ENCODE measurements at places on chromosomes 2 and 18.

DNA sequence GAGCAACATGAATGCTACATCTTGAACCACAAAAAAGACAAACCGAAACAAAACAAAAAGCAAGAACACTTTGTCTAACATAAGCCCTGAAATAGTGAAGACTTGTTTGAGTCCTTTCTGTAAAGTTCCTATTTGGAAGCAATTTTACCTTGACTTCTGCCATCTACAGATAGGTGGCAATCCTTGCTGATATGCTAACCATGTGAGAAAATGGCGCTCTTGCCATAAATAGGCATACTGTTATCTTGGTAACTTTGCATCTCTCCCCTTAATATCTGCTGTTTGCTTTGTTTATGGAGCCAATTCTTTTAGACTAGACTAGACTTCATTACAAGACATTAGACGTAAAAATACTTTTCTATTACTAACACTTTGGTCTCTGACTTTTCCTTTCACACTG is 49.4 kb upstream of the PNPT1 start:
- no peak for DNase-seq

DNA sequence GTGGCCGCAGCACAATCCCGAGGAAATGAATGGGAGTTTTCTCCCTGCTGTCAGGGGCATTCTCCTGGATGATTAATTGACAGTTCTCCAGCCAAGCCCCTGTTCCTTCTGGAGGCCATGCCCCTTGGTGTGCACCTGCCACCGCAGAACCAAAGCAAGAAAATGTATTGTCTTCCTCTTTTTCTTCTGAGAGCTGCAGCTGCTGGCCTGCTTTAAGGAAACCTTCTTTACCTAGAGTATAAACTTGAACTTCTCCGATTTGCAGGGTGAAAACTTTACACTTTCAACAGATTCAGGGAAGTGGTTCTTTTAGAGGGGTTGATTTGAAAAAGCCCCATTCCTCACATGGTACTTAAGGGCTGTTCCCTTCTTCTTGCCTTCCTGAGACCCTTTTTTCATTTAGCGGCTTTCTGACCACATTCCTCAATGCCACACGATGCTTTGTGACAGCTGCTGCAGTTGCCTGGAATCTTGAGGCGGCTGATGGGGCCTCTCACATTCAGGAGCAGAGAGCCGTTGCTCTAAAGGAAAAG is 402.8 kb downstream of the TXNL1 start:
- no peak for DNase-seq

DNA sequence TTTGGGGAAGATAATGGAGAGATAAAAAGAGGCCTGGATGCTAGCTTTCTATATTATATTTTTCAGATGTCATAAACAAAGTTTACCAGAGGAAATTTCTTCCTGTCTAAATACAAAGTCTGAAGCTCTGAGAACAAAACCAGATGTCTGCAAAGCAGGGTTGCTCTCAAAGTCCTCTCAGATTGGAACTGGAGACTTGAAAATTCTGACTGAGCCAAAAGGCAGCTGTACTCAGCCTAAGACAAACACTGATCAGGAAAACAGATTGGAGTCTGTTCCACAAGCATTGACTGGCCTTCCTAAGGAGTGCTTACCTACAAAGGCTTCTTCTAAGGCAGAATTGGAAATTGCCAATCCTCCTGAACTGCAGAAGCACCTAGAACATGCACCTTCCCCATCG is 25.1 kb downstream of the KDM3A start:
- DNase-seq: no peak

DNA sequence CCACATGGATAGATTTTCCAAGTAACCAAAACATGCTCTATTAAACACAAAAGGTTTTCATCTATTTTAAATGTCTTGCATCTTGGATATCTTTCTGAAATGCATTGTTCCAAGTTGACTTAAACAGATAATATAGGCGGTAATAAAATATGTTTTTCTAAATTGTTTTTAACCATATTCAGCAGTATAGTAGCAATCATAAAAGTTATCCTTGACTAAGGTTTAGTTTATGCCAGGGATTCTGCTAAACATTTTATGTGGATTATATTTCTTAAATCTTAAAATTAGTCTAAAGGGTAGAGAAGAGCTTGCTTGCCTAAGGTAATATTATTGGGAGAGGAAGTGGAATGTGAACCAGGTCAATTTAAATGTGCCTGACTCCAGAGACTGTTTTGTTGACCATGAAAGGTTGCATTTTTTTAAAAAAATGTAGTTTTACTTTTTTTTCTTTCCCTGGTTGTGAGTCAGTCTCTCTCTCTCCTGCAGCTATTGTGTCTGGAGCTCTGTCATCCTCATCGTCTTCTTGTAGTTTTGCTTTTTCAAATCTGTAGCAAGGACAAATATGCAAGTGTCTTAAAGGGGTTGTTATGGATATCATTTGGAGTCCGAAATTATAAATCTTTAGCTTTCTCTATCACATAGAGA is 309.1 kb upstream of the COL3A1 start:
- DNase-seq: no peak

DNA sequence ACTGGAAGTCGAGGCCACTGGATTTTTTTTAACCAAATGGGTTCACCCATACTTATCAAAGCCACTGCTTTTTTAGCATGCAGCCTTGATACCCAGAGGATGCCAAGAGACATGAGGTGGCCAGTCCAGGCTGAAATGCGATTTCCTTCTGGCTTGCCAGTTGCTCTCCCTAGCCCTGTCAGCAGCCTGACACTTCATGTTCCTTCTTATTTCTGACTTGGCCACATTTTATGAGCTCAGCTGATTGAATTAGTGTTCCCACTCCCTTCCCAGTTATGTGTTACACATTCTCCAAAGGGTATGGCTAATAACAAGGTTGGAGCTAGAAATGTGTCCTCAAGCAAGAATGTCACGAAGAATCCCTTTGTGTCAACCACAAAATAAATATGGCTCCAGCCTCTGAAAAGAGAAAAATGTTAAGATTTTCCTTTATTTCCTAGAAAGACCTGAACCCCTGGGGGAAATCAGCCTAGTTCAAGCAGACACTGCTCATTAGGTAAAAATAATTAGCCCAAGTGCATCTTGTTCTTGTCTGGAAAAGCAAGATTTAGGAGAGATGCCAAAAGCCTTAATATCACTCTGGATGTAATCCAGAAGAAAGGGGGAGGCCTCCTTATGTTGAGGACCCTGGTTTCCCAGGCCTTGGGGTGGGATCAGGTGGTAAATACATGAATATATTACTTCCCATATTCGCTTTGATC is 121.7 kb upstream of the TACR1 start:
- DNase-seq: no peak

DNA sequence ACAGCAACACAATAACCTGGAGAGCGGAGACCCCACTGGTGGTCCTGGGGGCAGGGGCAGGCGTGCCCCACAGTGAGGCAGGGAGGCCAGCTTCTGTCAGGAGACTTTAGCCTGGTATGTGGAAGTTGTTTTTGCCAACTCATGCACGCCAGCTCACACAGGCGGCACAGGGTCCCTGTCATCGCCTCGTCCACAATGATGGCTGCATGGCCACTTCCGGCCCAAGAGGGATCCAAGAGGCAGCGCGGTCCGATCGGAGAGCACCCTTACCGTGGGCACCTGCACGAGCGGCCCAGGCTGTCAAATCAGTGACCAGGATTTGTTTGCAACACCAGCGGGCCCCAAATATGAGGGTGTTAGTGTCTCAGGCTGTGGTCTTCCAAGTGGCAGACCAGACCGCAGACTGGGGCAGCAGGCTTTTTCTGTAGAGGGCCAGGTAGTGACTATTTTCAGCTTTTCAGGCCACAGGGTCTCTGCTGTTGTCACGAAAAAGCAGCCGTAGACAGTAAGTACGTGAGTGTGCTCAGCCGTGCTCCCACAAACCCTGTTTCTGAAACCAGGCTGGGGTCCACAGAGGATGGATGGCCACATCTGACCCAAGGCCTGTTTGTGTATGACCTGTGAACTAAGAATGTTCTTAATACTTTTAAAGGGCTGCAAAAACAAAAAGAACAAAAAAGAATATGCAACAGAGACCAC is 21.2 kb downstream of the SNED1 start:
- no peak for DNase-seq

- DNase-seq: no peak
Measured at GRCh38 chr2:32506446-32506845, 121.4 kb upstream of the TTC27 start.

DNA sequence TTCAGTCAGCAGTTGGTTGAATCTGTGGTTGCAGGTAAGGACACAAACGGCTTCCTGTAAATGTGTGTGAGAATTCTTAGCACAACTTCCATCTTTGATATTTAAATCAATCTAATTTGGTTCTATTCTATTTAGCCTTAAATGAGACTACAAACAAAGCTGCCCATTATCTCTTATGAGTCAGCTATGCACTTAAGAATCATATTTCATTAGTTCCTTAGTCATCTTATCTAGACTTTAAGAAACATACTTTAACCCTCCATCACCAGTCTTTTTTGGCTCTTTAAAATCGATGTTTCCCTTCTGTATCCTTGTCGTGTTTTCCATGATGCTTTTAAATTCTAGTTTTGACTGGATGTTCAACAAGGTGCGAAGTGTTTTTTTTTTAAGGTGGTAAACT is 114.4 kb upstream of the TMEM200C start:
- DNase-seq: no peak

- no peak for DNase-seq
Measured at GRCh38 chr2:32064021-32064601, 755 bp downstream of the SPAST start.

All from CD4-positive, alpha-beta T cell treated with Interleukin-6 for 4 hours (primary cell).